ENCODE measurements at places on chromosomes 6 and 20.

DNA sequence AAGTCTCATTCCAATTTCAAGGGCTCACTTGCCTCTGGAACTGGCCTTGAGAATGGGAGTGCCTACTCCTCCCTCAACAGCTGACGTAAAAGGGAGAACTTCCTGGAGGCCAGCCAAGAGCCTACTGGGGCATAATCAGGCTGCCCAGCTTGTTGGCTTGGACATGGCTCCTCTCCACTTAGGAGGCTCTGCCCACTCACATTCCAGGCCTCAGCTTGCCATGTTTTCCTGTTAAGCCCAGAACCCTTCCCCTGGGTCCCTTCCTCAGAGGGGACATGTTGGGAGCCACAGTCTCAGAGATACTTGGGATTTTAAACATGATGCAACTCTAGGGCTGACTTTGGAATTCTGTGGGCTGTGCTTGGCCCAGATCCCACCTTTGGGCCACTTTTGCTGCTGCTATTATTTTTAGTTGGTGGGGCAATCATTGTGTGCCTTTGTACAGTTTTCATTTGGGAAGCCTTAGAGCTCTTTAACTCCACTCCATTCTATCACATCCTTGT, 31.5 kb upstream of the ADTRP start:
- no peak for DNase-seq

- no peak for DNase-seq
These were observed 83.3 kb upstream of the PDE10A start for GRCh38 chr6:165746331-165746730.

- DNase-seq, result no peak
These were observed 21.5 kb downstream of the SYNJ2 start for GRCh38 chr6:158002951-158003853.

DNA sequence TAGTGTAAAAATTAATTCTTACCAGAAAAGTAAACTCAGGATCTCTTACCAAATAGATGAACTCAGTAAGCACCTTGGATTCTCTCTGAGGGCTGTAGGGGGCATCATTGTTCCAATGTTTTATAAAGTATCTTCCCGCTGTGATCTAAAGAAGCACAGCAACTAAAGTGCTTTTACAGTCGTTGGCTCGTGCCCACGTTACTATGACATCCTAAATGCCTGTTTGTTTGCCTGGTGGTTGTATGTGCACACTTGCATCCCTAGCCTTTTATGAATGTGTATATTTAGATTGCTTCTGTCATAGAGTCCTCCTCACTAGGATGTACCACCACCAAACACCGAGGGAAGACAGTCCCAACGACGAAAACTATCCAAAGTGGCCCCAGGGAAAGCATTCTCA, 34.5 kb downstream of the SLX4IP start:
- DNase-seq, result no peak

- DNase-seq, result no peak
These were observed 32.2 kb downstream of the PYGB start for GRCh38 chr20:25280051-25280573.

GRCh38 chr20:44733341-44734069, 12.2 kb upstream of the KCNK15 start:
- DNase-seq, result no peak

- no peak for DNase-seq
These were observed 74.3 kb downstream of the SLX4IP start for GRCh38 chr20:10509376-10509775.
